KBM-7 (cell line): ENCODE measurements at places on chromosomes 16 and 17.

DNA sequence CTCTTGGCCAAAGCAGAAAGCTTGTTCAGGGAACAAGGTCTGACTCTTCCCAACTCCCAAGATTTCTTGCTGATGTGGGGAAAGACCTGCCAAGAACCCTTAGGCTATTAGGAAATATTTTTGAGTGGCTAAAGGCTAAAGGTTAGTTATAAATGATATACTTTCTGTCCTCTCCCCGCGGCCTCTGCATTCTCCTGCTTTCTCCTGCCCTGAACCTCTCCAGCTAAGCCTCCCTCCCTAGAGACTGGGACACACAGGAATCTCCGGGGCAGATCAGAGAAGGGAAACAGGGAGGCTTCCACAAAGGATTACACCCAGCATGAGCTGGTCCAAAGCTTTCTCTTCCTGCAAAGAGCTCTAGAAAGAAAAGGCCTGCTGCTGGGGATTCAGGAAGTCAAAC lies 2.3 kb downstream of the SLC43A2 start:
- no peak for DNase-seq

DNA sequence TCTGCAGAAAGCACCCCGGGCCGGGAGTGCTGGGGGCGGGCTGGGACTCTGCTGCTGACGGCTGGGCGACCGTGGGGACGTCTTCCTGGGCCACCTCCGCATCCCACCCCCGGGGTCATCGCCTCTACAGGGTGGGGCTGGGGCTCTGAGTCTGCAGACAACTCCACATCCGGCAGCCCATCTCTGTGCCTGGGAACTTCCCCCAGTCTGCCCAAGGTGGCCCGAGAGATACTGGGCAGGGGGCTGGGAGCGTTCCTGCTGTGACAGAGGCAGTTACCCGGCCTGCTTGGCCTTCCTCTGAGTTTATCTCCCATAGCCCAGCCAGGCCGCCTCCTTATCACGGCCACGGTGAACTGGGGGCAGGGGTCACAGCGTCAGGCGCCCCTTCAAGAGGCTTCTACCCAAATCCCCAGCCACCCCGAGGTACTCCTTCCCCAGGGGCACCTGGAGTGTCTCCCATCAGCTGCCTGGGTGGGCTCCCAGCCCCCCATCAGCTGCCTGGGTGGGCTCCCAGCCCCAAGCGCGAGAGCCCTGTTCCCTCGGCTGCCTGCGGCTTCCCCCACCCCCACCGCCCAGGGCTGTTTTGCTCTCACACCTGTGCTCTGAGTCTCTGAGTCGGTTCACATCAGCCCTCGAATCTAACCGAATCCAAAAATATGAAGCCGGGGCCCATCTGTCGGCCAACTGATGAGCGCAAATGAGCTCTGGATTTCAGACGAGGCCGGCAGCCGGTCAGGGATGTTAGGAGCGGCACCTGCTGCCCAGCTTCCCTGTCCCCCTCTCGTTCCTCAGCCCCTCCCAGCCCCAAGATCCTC lies 15.6 kb upstream of the CBFA2T3 start:
- DNase-seq, result no peak

GRCh38 chr16:351804-352520 lies 561 bp downstream of the AXIN1 start:
- no peak for DNase-seq

DNA sequence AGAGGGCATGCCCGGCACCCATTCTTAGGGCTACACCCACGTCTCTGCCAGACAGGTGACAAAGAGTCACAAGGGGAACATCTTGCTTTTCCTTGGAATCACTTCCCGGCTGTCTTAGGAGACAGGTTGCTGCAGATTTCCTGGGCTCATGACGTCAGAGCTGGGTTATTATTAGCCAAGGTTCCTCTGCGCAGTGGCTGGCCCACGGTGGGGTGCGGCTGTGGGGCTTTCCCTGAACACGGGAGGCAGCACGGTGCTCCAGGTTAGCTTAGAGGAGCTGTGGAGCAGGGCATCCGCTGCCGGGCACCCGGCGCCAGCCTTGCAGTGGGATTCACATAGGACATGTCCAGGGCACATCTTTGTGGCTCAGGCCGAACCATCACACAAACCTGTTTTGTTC lies 118.0 kb upstream of the PLCG2 start:
- DNase-seq, result no peak

GRCh38 chr16:79334127-79334526 lies 266.4 kb downstream of the MAF start:
- DNase-seq, result peak; percentile 10
